ENCODE measurements at places on chromosomes 3 and 15. TPM values are rescaled to one million over a fixed set of nuclear protein-coding genes. Genes with fewer than 3 reads are reported as not detected.

DNA sequence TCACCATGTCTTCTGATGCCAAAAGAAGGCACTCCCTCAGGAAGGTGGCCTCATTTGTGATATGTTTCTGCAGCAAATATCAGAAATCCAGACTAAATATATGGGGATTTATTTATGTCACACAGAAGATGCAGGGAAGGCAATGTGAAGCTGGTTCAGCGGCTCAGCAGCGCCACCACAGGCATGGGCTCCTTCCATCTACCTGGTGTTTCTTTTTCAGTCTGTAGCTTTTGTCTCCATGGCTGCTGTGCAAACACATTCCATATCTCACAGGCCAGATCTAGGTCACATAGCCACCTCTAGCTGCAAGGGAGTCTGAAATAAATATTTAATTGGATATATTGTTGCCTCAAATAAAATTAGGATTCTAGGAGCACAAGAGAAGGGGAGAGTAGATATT is 502.1 kb upstream of the IL12A start:
- no peak for DNase-seq

Gene C15orf62
- total RNA-seq = 1.2 TPM

DNA sequence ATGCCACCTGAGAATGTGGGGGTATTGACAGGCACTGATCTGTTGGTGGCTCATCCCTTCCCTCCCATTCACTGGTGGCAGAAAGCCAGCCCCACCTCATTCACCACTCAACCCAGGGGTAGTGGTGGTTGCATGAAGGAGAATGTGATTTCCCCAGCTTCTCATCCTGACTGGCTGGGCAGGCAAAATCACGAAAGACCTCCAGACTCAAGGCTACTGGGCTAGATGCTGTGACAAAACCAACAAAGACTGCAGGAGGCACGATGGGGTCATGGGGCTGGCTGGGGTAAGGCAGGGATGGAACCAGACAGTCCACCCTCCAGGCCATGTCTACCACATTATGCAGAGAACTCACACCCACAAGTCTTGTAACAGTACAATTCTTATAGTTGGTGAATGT is 33.9 kb downstream of the FSTL1 start:
- no peak for DNase-seq

DNA sequence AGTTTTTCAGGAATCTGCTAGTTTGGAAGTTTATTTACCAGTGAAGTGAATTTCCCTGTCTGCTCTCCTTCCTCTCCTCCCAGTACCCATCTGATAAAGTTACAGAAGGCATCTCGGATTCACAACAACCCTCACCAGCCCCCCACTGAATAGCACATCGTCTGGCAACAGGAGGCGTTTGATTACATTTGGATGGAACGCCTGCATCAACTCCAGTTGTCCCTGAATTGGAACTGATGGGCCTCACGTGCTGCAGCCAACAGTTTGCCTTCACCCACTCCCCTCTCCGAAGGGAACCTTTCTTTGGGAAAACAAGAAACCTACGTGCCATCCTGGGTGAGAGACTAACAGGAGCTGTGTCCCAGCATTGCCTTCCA is 59.5 kb upstream of the BCL6 start:
- no peak for DNase-seq

Gene SEMA5B
- total RNA-seq = 0.21 TPM

GRCh38 chr15:43483297-43484128 is 9.4 kb downstream of the TP53BP1 start:
- no peak for DNase-seq

Gene PCOLCE2
- 3.4 TPM for total RNA-seq

DNA sequence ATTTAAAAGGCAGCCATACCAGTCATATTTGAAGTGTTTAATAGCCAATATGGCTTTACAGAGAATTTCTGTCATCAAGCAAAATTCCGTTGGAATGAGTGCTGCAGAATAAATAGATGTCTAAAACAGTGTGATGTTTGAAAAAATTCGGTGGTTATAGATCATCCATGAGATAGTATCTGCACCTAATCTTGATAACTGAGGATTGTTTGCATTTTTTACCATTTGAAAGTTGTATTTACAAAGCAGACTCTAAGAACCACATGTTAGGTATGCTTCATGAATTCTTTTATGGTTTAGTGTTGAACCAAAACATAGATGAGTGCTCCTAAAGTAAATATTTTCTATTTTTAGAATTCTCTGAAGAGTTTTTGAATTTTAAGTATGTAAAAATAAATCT is 476.1 kb downstream of the NAALADL2 start:
- no peak for DNase-seq

GRCh38 chr15:53126144-53126543 is 336.0 kb upstream of the ONECUT1 start:
- DNase-seq = no peak

- DNase-seq = no peak
These were observed 34.0 kb downstream of the DGKG start for GRCh38 chr3:186327912-186328487.

DNA sequence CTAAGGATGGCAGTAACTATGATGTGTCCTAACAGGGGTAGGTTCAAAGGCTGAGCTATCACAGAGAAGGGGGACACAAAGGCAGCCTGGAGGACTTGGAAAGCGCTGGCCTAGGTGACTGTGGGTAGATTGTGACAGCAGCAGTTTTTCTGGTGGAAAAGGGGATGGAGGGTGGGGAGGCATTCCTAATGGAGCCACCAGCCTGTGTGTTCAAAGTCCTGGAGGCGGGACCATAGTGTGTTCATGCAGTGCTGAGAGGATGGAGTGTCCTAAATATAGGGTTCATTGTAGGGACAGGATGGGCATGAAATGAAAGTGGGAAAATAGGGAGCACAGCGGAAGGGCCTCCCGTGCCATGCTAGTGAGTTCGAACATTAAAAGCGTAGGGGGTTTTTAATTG is 51.5 kb upstream of the POLR2M start:
- DNase-seq = no peak

- peak; percentile 41 for DNase-seq
These were observed 15.4 kb downstream of the SCN5A start for GRCh38 chr3:38634111-38634510.

DNA sequence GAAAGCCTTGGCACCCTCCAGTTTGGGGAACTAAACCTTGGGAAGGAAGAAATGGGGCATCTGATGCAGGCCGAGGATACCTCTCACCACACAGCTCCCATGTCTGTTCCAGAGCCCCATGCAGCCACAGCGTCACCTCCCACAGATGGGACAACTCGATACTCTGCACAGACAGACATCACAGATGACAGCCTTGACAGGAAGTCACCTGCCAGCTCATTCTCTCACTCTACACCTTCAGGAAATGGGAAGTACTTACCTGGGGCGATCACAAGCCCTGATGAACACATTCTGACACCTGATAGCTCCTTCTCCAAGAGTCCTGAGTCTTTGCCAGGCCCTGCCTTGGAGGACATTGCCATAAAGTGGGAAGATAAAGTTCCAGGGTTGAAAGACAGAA is 7.7 kb downstream of the MAP1A start:
- DNase-seq = no peak

Gene TEX55
- total RNA-seq = not detected

DNA sequence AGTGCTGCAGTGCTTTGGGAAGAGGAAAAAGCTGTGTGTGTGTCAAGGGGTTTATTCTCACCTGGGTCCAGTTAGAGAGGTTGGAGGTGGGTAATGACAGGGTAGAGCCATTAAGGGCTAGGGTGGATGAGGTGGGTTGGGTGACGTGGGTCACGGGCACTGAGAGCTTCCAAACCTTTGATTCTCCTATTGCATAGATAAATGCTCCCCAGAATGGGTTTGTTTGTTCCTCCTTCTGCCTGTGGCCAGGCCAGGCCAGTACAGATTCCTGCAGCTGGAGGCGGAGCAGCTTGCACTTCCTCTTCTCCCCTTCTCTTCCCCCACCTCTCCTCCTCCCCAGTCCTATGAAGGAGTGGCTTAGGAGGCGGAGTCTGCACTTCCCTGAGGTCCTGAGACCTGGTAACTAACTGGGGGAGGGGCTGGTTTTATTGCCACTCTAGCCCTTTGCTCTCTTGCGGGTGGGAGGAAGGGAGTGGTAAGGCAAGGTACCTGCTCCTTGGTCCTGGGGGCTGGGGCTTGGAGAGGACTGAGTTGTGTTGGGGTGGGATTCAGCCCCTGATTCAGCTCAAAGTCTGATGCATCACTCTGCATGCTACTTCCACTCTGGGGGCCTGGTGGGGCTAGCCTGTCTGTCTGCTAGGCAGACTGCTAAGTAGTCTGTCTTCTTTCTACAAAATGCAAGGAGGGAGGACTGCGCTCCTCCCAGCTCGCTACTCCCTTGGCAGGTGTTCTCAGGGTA is 3.5 kb downstream of the SPINT1 start:
- DNase-seq = peak; percentile 70

Gene XRN1
- 18.8 TPM for total RNA-seq

Gene POPDC2
- total RNA-seq = 1.0 TPM

GRCh38 chr3:171095063-171095462 is 68.5 kb upstream of the SLC2A2 start:
- no peak for DNase-seq

Gene LDHAL6B
- total RNA-seq = not detected

- no peak for DNase-seq
These were observed 676.0 kb upstream of the SEMA6D start for GRCh38 chr15:47041301-47041700.

Gene CYP8B1
- total RNA-seq = not detected

- DNase-seq = no peak
These were observed 88.0 kb downstream of the HMG20A start for GRCh38 chr15:77508541-77509243.

DNA sequence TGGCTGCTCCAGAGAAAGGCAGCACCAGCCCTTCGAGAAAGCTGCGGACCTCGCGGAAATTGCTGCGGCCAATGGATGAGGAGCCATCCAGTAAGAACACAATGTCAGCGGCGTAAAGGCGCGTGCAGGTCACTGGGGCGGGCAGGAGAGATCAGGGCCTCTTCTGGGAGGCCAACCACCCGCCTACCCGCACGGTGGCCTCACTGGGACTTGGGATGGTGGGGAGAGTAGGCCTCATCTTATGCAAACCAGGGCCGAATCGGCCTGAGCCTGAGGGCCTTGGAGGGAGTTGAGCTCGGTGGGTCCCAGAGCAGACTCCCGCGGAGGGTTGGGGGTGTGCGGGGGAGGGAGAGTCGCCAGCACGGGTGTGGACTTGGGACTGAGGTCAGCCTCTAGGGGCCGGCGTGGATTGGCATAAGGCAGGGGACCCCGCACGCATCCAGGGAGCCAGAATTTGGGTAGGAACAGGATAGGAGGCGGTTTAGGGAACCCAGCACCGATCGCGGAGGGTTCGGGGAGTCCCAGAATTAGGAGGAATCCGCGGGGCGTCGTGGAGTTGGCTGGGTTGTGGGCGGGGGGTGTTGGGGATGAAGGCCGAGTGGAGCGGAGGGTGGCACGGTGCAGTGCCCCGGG is 596 bp downstream of the COL7A1 start:
- DNase-seq = no peak

- no peak for DNase-seq
These were observed 17.4 kb downstream of the CCDC12 start for GRCh38 chr3:46959161-46959511.

Gene MEX3B
- total RNA-seq = 15.6 TPM

Gene CPN2
- total RNA-seq = not detected

Measured in kidney epithelial cell (primary cell).